ENCODE measurements at places on chromosomes 2 and 18.

- DNase-seq, result no peak
Measured at GRCh38 chr2:37583402-37583801, 88.0 kb downstream of the CDC42EP3 start.

DNA sequence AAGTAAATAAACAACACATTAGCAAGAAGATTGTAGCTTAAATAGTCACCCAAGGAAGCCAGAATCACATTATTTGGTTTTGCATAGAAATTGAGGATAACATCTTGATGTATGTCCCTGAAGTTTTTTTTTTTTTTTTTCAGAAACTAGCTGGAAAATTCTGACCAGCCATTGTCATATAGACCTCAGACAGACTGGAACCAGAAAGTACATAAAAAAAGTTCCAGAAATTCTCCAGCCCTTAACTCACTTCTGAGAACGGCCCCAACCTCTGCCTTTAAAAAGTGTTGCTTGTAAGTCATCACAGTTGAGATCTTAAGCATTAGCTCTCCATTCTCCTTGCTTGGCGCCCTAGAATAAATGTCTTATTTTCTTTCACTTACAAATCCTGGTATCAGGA is 350.5 kb downstream of the CCDC85A start:
- DNase-seq, result no peak

- DNase-seq, result no peak
Measured at GRCh38 chr2:210722092-210722491, 165.7 kb downstream of the CPS1 start.

DNA sequence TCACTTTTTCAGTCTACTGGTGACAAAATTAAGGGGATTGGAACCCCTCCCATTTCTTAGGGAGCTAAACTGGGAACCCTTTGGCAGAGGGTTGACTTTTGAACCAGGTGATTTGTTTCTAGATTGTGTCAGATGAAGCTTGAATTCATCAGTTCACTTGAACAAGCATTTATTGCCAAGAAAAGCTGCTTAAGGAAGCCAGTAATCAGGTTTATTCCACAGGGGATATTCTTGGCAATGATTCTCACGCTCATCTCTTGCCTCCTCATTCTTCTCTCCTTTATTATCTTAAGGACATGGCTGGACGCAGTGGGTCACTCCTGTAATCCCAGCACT is 101.0 kb downstream of the ALPK2 start:
- DNase-seq, result no peak

DNA sequence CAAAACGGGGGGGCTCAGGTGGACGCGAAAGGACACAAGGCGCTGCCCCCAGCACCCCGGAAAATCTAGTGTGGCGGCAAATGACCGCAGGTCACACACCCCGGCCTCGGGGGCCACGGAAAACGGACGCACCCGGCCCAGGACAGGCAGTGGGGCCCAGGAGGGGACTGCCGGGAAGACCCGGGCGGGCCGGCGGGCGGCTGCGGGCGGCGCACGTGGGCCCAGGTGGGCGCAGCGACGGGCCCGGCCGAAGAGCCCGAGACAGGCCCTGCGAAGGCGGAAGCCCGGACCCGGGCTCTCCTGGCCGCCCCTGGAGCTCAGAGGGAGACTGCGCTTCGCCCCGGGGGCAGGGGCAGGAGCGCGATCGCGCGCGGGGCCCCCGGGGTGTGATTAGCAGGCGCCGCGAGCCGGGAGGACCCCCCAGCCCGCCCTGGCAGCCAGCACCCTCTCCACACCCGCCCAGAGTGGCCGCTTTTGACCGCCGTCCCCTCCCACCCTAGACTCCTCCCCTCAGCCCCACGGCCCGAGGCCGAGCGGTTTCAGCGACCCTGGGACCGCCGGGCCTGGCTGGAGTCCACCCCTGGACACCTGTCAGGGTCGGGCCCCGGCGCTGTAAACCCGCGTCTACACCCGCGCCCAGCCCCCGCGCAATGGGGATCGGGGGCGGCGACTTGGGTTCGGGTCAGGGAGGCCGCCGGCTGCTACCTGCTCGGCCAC is 773 bp downstream of the MBP start:
- DNase-seq, result no peak

DNA sequence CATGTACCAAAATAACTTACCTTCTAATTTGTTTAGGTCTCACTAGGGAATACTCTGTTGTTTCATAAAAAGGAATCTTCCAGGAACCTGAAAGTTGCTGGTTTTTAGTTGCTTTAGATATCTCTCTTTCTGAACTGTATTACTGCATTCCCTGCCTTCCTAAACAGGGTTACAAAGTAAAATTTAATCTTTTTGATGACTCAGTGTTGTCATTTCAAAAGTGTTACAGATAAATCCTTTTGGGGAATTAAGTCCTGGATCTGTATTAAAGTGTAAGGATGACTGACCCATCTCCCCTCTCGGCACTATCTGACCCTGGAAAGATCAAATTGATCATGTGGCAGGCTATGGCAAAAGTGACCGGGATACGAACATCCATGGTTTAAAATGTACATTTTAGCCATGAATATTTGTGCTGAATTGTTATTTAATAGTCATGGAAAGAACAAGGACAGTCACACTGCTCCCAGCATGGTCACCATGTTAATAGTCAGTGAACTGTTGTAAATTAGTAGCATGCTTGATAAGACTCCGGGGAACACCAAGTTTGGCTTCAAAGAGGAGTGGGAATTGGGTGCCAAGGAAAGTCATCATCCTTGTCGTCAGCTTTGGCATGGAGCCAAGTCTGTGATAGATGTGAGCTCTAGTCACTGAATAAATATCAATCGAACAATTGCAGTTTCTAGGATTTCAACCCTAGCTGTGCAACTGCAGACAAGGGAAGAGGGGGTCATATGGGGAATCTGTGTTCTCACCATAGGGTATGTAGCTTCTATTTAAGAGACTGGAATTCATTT is 4.2 kb downstream of the PLEKHA3 start:
- no peak for DNase-seq

DNA sequence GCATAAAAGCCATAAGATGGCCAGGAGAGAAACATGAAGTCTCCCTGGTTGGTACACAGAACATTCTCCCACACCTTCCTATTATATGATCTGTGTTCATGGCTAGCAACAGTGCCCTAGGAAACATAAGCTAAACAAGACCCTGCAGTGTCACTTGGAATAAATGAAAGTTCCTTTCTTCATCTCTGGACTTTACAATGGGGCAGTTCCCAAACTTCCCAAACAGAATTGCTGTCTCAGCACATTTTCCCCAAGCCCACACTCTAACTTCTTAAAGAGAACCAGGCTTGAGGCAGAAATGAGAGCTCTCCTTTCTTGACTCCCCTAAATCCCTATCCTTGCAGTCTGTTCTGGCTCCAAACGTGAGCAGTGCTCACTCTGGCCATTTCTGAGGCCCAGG is 173.2 kb upstream of the CREB1 start:
- DNase-seq, result no peak

- no peak for DNase-seq
Measured at GRCh38 chr2:16635791-16636699, 29.6 kb downstream of the CYRIA start.

- no peak for DNase-seq
Measured at GRCh38 chr2:238242731-238243495, 3.1 kb upstream of the HES6 start.

DNA sequence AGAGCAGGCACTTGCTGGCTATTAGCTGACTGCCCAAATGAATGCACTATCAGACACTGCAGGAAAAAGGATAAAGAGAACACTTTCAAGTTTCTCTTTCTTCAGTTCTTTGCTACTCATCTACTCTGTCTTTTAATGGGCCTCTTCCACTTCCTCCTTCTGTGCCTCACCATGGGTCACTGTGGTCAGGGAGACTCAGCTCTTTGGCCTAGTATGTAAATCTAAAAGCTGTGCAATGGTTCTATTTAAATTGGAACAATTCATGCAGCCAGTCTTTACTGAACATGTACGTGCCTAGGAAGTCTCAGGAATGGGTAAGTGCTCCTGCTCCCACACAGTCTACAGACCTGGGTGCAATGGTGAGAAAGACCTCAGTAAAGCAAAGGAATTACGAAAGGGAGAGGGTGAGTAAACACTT is 79.1 kb upstream of the DNMT3A start:
- no peak for DNase-seq

DNA sequence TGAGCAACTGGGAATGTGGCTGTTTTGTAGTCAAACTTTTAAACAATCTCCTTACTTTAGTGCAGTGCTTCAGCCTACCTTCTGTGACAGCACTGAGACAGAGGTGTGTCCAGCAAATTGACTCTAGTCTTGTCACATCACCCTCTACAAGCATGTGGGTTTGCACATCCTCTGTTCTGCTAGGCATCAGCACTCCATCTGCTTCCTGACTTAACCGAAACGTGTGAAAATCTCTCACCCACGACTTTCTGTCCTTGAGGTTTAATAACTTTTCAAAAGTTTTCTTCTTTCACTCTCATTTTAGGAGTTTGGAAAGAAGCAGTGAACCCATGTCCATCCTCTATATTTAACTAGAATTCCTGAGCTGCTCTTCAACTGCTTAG is 42.6 kb downstream of the TTR start:
- no peak for DNase-seq

DNA sequence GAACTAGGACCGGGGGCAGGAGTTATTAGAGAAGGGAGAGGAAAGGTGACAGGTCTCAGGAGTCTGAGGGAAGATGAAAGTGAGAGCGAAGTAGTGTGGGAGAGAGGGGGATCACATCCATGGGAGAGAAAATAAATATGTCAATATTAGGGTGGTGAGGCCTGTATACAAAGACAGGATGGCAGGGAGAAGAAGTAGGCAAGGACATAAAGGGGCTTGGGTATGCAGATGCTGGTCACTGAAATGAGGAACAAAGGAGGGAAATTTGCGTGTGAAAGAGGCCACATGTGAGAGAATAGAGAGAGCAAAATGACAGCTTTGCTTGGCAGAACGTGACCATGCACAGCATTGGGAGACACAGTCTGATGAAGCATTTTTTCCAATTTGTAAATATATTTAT is 13.6 kb downstream of the METAP1D start:
- DNase-seq, result no peak

DNA sequence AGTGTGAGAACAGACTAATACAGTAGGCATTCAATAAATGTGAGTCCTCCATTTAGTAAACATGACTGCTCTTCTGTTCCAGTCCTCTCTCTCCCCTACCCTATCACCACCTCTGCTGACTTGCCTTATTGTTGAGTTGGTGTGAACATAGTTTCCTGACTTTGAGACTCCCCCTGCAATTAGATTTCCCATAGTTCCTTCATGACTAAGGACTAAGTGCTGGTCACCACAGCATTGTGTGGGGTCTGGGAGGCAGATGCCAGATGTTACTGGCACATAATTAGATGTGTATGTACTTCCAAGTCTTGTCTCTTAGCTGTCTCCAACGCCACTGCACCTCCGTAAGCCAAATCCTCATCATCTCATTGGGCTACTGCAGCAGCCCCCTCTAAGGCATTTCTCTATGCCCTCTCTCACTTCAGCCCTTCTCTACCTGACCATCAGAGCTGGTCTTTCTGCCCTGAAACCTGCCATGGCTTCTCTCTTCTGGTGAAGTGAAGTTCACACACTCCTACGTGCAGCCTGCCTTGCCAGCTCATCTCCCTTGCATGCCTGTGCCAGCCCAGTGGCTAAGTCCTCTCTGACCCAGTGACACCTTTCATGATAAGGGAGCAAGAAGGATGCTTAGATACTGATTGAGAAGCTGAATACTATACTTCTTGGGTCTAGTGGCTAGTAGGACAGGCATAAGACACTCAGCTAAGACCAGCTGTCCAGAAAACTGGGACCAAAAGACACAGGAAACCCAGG is 81.6 kb upstream of the ALPP start:
- DNase-seq, result no peak

GRCh38 chr2:25743132-25743830 is 69.9 kb upstream of the DTNB start:
- no peak for DNase-seq

- DNase-seq, result no peak
Measured at GRCh38 chr18:21230436-21230835, 11.6 kb upstream of the GREB1L start.

- no peak for DNase-seq
Measured at GRCh38 chr2:239033801-239034560, 186.1 kb downstream of the TWIST2 start.

GRCh38 chr2:112733456-112733855 is 12.6 kb downstream of the NT5DC4 start:
- DNase-seq, result no peak

- no peak for DNase-seq
Measured at GRCh38 chr2:234796045-234796591, 155.7 kb upstream of the SH3BP4 start.

GRCh38 chr2:73984203-73984921 is at the start of gene TET3:
Gene TET3 (plus strand): TSS chr2:73984910. CDS start chr2:73986404, 1,494 bp downstream.
- no peak for DNase-seq

GRCh38 chr2:130890941-130891669 is 54.4 kb downstream of the ARHGEF4 start:
- no peak for DNase-seq

- no peak for DNase-seq
Measured at GRCh38 chr2:50674876-50675275, 357.1 kb downstream of the NRXN1 start.

DNA sequence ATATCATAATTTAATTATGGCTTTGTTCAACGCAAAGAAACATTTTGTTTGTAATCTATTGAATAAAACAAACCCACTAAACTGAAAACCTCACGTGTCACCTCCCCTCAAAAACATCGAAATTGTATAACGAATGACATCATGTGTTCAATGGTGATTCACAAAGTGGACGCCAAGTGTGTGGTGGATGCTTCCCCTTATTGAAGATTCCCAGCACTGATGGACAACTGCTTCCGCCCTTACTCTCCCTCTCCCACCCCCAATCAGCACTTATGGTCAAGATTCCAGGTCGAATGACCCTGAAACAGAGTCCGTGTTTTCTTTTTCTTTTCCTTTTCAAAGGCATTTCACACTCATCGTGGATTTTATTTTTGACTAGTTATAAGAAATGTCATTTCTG is 383.0 kb upstream of the SMIM21 start:
- DNase-seq, result no peak

DNA sequence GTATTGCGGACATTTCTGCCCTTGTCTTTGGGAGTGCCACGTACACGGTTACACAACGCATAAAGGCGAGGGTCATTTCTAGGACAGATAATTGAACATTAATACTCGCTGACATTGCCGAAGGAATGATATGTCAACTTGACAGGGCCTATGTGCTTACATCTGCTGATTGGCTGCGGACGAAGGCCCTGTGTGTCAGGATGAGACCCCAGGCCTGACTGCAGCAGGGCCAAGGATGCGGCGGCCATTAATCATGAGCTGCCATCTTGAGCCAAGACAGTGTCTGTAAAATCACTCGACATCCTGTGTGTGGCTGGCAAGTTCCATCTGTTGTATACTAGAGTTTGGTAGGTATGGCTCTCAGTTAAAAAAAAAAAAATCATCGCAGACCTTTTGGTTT is 96.6 kb downstream of the MEIS1 start:
- no peak for DNase-seq

DNA sequence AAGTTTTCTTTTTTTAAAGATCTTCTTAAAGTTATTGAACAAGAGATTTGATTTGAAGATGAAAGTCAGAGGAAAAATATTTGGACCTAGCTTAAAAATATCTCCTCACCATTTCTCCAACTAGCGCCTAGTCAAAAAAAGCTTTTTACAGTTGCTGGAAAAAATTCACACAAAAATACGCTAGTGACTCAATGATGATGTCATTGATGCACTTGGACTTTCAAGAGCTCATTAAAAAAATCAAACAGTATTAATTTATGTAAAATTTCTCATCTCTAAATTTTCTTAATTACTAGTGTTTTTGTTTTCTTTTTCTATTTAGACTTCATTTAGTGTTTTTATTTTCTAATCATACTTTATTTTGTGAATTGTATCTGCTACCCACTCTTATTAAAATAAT is 41.8 kb downstream of the CIB4 start:
- no peak for DNase-seq

- no peak for DNase-seq
Measured at GRCh38 chr18:78732273-78733210, 247.1 kb upstream of the SALL3 start.

GRCh38 chr2:119545754-119546446 is 1.7 kb downstream of the CFAP221 start:
- DNase-seq, result no peak

Data from right renal pelvis (tissue), 4 donors.